ENCODE measurements at places on chromosomes 3 and 15.

GRCh38 chr3:12458901-12459300 lies 25.4 kb upstream of the TSEN2 start:
- DNase-seq: no peak

DNA sequence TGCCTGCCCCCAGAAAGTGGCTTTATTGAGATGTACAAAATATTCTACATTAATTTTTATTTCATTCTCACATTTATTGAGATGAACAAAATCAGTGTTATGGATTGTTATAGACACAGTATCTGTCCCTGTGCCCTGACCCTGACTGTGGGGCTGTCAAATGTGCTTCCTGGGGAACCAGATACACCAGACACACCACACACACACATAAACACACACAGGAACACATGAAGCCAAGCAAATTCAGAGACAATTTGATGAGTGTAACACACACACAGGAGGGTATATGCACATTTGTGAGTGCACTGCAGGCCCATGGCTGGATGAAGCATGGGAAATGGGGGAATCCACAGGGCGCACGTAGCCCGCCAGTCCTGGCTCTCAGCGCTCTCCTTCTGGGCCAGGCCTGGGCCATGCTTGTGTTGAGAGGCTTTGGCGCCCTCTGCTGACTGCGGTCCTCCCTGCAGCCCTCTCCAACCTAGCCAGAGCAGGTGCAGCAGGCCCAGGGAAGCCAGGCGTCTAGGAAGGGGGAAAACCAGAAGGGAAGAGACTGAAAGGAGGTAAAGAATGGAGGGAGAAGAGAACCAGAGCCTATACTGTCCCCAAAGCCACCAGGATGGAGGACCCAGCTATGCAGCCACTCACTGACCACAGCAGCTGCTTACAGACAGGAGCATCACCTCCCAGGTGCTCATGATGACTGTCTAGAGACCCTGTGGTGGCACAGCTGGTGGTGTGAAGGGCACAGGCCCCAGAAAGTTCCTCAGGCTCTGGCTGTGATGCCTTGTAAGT lies 18.0 kb upstream of the LOXL1 start:
- DNase-seq: no peak

GRCh38 chr3:187286467-187287059 lies 5.0 kb downstream of the MASP1 start:
- no peak for DNase-seq

DNA sequence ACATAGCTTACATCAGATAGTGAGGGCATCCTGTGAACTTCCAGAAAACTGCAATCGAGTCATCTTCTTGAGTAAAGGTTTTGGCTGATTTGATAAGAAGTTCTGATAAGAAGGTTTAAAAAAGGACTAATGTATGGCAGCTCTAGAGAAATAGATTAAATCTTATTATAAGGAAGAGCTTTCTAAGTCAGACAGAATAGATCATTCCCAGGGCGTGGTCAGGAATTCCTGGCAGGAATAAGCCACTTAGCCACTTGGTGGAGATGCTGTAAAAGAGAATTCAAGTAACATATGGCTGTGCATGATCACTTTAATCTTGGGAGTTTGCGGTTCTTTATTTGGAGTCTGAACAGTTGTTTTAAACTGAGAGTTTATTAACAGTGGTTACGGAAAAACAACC lies 17.4 kb downstream of the PGBD4 start:
- no peak for DNase-seq

- DNase-seq: no peak
These were observed 735.0 kb downstream of the ROBO1 start for GRCh38 chr3:79032686-79033318.

DNA sequence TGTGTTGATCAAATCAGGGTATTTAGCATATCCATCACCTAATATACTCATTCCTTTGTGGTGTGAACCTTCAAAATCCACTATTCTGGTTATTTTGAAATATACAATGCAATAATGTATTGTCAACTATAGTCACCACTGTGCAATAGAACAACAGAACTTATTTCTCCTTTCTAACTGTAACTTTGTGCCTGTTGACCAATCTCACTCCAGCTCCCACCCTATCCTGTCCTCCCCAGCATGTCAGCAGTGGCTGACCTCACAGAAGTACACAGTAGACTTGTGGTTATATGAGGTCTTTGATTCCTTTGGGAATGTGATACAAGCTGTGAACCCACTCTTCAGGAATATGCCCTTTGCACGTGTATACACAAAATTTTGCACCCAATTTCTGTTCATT lies 64.2 kb downstream of the ECT2 start:
- DNase-seq: no peak
